Stimulated activated CD4-positive, alpha-beta T cell treated with anti-CD3 and anti-CD28 coated beads, TNF-alpha, amount 100 ng/mL, for 24 hours (primary cell): ENCODE measurements at places on chromosomes 2 and 18.

DNA sequence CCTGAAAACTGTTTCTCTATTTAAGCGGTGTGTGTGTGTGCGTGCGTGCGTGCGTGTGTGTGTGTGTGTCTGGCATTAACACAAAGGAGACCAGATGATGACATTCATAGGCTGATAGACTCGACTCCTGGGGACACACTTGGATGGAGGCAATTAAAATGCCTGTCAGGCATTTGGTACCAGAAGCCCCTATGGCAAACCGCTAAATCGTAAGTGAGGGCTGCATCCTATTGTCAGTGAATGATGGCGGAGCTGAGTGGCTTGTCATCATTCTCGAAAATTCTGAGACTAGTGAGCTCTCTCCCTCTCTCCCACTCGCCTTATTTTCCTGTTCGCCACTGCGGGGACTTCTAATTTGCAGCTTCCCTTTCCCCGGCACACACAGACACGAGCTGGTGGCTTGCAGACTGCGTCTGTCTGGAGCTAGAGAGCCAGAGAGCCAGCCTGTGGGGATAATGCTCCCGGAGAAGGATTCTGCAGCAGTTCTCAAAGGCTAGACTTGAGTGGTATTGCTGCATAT, 155.4 kb downstream of the MAP2 start:
- no peak for DNase-seq

GRCh38 chr2:181780047-181780651, 99.8 kb upstream of the NEUROD1 start:
- no peak for DNase-seq

DNA sequence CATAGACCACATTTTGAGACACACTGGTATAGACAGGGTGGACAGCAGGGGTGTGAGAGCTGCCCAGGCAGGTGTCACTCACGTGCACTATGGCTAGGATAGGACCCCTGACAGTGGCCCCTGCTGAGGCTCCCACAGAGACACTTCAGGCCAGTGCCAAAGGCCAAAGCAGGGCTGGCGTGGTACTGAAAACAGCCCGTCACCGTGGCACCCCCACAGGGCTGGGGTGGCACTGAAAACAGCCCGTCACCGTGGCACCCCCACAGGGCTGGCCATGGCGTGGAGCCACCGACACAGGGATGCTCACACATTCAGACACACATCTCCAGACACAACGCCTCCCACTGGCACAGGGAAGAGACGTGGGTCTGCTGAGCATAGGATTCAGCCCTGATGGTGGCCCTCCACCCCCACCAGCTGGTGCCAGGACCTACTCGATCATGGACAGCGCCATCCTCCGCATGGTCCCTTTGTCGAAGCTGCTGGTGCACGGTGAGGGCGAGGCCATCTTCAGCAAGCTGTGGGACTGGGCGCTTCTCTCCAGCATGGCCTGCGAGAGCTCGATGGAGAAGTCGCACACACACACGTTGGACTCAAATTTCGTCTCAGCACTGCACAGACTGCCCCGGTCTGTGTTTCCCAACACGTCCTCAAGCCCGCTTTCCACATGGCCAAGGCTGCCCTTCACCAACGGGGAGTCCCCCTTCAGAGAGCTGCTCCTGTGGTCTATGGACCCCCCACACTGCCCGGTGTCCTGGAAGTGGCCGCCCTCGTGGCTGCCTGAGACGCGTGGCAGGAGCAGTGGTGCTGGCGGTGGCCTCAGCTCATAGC, 34.1 kb downstream of the ANKMY1 start:
- DNase-seq: no peak

DNA sequence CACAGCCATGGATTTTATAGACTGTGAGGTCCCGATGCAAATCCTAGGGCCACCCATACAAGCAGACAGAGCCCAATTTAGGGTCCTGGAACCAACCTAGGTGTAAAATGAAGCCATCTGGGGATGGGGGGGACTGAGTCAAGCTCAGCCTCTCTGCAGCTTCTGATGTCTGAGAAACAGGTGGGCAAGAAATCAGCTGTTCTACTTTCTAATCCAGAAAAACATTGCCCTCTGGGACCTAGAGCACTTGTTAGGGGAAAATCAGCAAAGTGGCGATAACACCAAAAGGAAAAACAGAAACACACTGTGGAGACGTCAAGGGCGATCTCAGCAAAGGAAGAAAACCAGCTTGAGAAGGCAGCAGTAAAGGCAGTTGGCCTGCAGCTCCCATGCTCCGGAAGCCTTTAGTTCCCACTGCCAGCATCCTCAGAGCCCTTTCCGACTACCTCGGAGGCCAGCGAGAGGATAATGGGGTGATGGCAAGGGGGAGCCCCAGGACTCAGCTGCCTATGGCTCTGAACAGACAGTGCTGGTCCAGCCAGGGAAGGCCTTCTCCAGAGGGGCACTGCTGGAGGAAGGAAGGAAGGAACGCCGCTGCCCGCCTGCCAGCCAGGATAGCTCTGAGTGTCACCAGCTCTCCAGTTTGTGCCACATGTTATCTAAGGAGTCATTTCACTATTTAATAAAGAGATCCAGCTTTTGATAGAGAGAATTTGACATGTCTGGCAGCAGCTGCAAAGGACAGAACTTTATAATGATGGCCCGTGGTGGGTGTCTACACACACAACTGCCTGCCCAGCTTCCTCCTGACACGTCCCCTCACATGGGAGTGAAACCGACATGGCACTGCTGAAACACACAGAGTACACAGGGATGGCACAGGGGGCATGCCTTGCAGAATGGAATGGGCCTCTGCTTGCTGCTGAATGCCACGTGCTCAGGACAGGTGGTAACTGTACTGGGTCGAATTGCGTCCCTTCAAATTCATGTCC, 37.7 kb downstream of the HS1BP3 start:
- DNase-seq: no peak

DNA sequence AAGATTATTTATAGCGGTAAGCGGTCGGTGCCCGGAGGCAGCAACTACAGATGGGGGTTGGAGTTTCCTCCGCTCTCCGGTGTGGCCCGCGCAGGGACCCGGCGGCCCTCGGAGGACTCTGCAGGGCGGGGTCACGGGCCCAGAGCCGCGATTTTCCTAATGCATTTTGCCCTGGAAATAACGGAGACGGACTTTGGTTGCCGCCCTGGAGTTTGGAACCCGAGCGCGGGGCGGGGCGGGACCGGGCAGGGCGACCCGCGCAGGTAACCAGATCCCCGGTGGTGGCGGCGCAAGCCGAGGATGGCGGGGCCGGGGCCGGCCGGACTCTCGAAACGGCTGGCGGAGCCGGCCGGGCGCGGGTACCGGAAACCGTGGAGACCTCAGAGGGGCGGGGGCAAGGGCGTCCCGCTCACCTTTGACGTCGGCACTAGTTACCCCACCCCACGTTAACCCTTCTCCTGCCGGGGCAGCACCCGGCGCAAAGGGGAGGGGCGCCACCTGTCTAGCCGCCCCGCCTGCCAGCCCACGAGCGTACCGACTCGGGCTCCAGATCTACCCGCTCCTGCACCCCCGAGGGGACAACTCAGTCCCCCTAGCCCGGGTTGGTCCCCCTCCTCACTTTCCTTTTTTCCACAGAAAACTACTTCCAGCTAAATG, 2.9 kb downstream of the CYP26B1 start:
- DNase-seq: no peak

GRCh38 chr2:7815726-7816125, 866.1 kb upstream of the ID2 start:
- no peak for DNase-seq

- no peak for DNase-seq
Observed at GRCh38 chr18:1252936-1253335, 348.3 kb downstream of the ADCYAP1 start.

GRCh38 chr2:210195101-210195852, 24.1 kb upstream of the KANSL1L start:
- DNase-seq: no peak

DNA sequence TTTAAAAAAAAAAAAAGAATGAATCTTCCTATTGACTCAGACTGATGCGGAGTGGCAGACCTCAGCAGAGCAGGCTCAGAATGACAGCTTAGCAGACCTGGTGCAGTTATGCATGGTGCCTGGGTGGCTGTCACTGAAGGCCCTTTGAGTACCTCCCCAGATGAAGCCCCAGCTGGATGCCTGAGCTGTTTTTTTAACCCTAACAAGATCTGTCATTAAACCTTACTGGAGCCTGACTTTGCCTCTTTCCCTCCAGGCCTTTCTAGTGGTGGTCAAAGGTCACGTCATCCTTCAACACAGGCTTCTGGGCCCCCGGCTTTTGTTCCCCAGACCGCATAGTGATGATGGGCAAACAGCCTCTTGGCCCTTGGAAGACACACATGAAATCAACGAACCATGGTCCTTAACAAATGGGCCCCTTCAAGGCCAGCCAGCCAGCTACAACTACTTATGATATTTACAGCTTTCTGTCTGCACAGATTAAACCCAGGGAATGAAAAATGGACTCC, 138.3 kb upstream of the CYP1B1 start:
- peak; percentile 1 for DNase-seq

DNA sequence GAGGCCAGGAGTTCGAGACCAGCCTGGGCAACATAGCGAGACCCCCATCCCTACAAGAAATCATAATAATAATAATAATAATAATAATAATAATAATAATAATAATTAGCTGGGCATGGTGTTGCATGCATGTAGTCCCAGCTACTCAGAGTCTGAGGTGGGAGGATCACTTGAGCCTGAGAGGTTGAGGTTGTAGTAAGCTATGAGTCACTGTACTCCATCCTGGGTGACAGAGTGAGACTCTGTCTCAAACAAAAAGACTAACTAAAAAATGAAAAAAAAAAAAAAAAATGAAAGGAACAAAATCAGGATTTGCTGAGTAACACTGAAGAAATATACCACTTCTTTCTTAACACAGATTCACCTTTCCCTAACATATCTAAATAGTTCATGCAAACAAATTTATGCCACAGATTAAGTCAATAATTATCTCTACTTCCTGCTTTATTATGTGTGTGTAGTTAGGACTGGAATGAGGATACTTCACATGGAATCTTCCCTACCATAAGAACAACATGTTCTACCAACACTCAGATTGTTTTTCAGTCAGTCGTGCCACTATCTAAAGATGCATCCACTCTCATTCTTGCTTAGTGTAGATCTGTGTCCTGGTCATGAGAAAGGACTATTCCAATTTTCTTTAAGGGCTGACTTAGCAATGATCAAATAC, 928.7 kb downstream of the SLC4A3 start:
- no peak for DNase-seq

- no peak for DNase-seq
Observed at GRCh38 chr2:122412360-122412759, 656.9 kb downstream of the TSN start.

GRCh38 chr2:146874260-146874658, 970.6 kb upstream of the ACVR2A start:
- no peak for DNase-seq

GRCh38 chr2:109242654-109243331, 113.8 kb downstream of the SH3RF3 start:
- DNase-seq: no peak

GRCh38 chr2:55045780-55046179, 4.5 kb downstream of the RTN4 start:
- DNase-seq: no peak

- no peak for DNase-seq
Observed at GRCh38 chr2:226578373-226578772, 221.2 kb downstream of the IRS1 start.

- DNase-seq: no peak
Observed at GRCh38 chr18:71878226-71878625, 665.9 kb downstream of the CBLN2 start.

DNA sequence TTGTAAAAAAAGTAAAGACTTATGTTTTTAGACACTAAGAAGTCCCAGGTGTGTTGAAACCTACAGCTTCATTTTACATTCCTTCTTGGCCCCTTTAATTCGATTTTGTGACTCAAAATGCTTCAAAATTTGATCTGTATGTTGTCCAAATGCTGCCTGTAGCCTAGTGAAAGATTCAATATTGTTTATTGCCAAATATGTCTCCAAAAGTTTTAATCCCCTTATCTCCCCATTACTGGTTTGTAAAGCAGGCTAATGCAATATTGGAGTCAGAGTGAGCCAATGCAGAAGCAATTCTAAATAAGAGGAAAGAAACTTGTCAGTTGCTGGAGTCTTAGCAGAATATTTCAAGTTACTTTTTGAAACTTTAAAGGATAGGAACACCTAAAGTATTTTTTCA, 287.0 kb upstream of the ZC3H15 start:
- DNase-seq: no peak

GRCh38 chr18:79136742-79137141, 67.5 kb downstream of the ATP9B start:
- DNase-seq: no peak

GRCh38 chr2:28678944-28679343, 72.7 kb upstream of the PPP1CB start:
- peak; percentile 8 for DNase-seq

- no peak for DNase-seq
Observed at GRCh38 chr2:172091761-172092566, 6.7 kb downstream of the DLX1 start.

DNA sequence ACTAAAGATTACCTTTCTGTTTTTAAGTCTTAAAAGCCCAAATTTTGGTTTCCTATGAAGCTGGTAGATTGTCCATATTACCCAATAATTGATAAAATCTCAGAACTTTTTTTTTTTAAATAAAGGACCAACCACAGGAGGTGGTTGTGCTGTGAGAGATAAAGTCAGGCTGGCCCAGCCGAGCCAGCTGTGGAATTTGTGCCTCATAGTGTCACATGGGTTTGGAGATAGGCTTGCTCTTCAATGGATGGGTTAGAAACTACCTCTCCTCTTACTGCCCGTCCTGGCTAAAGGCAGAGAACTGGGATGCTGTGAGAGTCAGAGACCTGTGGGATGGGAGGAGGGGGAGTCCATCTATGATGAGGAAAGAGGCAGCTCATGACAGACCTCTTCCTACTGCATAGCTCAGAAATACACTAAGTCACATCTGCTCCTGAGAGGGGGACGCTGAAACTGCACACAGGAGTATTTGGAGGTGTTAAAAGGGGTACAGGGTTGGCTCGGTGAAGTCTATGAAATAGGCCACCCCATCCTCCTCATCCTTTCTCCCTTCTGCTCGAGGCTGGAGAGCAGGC, 99.7 kb upstream of the MGAT4A start:
- no peak for DNase-seq

GRCh38 chr2:110717734-110718133, 14.6 kb upstream of the ACOXL start:
- no peak for DNase-seq

- peak; percentile 24 for DNase-seq
Observed at GRCh38 chr2:233867993-233868532, at the start of gene MSL3B. Gene MSL3B (minus strand): TSS chr2:233868386.

DNA sequence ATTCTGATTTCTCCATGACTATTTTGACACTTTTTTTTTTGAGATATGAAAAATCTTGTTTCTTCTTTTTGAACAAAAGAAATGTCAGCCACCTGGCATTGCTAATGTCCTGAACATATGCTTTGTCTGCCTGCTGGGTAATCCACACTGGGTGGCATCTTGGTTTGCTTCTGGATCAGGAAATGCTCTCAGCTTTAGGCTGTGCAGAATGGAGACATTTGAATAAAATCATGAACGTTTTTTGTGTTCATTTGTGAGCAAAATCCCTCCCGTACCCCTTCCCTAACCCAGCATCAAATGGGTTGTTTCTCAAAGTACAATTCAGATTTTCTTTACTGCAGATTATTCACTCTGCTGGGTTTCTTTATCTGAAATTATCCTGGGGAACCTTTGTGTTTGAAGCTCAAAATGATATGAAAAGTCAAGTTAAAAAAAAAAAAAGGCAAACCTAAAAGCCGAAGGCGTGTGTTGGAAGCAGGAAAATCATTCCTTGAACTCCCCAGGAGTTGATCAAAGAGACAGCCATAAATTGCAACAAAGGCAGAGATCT, 53.4 kb upstream of the KLF7 start:
- DNase-seq: no peak

GRCh38 chr2:114032705-114033104, 142.8 kb downstream of the ACTR3 start:
- DNase-seq: no peak

- no peak for DNase-seq
Observed at GRCh38 chr2:126864861-126865260, 33.8 kb upstream of the TEX51 start.

GRCh38 chr2:80292474-80292873, 12.1 kb downstream of the LRRTM1 start:
- DNase-seq: no peak
